Right ventricle myocardium inferior (tissue), 1 donor: ENCODE measurements at places on chromosomes 5 and 9. TPM values are rescaled to one million over a fixed set of nuclear protein-coding genes. Genes with fewer than 3 reads are reported as not detected.

DNA sequence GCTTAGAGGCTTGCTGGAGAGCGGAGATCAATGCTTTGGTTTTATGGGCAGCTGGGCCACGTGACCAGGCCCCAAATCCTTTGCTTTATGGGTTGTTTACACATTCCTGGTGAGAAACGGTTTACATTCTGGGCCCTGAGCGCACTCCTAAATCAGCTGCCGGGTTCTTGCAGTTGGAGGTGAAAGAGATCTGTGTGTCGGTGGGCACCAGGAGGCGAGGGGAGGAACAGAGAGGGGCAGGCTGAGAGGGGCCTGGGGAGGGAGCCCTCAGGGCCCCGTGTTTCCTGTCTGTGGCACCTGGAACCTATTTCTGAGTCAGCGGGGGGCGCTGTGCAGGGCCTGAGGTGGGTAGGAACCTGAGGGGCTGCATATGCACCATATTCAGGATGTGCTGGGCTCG is 63.5 kb upstream of the HAND1 start:
- DNase-seq: no peak

DNA sequence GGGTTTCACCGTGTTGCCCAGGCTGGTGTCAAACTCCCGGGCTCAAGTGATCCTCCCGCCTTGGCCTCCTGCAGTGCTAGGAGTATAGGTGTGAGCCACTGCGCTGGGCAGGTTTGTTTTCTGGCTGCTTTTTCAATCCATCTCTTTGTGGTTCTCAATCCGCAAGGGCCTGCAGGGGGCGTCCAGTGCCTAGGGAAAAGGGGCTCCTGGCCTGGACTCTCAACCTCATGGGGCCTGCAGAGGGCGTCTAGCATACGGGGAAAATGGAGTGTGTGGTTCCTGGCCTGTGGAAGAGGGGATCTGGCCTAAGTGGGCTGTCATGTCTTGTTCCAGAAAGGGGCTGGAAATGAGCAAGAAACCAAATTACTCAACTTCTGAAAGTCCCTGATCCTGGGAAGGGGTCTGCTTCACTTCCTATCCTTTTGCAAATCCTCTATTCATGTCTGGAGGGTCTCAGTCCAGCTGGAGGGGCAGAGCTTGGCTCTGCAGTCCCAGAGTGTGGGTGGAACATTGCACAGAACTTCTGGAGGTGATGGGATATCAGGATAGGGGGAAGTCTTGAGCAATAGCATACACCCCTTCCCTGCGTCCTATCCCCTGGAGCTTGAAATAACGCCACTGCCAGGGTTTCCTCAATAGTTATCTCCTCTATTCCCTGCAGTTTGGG is 12.7 kb upstream of the CCL27 start:
- DNase-seq: peak; percentile 79

DNA sequence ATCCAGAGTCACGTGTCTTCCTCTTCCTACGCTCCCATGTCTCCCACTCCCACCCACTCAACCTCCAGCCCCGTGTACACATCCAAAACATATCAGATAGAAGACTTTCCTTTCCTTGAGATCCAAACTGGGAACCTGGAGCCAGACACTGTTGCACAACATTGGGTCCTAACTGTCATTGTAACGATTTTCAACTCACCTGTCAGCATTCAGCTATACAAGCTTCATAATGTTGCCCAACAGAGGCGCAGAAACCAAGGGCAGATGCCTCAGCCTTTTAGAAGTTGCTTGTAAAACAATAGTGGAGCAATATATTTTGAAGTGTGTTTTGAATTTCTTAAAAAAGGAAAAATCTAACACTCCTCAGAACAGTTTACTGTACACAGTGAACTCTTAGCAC is 84.9 kb upstream of the GLIS3 start:
- no peak for DNase-seq

DNA sequence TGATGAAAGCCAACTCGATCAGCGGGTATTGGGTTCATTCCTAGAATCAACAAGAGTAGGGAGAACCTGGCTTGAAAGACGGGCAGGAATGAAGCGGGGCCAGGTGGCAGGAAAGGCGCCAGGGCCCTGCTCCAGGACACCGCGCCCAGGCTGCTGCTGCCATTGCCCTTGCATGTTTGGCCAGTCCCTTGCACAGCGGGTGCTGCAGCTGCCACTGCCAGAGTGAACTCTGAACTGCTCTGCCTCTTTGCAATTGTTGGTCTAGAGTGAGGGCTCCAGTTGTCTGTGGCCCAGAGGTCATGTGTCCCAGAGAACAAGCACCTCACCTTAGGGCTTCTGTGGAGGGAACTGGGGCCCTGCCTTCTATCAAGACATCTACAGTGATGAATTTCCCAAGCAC is 24.0 kb upstream of the CARTPT start:
- DNase-seq: no peak

DNA sequence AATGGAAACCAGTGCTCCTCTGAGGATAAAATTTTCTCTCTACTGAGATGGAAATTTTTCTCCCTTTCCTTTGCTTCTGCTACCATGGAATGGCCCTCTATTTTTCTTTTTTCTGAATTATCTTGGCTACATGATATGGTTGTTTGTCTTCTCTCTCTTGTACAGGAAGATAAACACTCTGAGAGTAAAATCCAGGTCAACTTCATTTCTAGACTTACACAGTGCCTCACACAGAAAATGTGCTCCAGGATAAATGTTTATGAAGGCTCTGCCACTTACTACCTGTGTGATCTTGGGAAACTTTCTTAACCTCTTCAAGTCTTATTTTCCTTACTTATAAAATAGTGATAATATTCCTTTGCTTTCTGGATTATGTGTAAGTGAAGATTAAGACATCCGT is 153.9 kb downstream of the PRELID2 start:
- DNase-seq: no peak

The GPR21 gene
- 0.49 TPM for total RNA-seq

DNA sequence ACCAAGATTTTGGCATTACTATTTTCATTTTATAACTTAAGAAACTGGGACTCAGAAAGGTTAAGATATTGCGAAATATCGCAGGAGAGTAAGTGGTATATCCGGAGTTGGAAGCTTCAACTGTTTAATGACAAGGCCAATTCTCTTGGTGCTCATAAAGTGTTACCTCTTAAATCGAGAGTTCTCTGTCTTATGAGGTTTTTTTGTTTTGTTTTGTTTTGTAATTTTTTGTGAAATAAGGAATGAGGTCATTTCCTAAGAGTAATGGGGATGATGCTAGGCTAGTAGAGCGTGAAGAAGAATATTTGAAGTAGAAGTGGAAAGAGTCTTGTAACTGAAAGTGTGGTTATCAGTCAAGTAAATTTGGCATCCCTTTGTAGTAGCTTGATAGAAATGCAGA is 183.2 kb upstream of the DAB2 start:
- no peak for DNase-seq

DNA sequence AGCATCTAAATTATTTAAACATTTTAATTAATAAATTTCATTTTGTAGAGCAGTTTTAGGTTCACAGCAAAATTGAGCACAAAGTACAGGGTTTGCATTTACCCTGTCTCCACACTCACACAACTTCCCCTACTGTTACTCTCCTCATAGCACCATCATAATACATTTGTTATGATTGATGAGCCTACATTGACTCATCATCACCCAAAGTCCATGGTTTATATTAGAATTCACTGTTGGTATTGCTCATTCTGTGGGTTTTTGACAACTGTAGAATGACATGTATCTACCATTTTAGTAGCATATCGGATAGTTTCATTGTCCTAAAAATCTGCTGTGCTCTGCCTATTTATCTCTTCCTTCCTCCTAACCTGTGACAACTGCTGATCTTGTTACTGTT is 411.1 kb upstream of the MPDZ start:
- no peak for DNase-seq

GRCh38 chr5:126503602-126504104 is 80.4 kb downstream of the GRAMD2B start:
- no peak for DNase-seq

The LTC4S gene
- total RNA-seq: 10.3 TPM

The GLRA1 gene
- total RNA-seq: not detected

DNA sequence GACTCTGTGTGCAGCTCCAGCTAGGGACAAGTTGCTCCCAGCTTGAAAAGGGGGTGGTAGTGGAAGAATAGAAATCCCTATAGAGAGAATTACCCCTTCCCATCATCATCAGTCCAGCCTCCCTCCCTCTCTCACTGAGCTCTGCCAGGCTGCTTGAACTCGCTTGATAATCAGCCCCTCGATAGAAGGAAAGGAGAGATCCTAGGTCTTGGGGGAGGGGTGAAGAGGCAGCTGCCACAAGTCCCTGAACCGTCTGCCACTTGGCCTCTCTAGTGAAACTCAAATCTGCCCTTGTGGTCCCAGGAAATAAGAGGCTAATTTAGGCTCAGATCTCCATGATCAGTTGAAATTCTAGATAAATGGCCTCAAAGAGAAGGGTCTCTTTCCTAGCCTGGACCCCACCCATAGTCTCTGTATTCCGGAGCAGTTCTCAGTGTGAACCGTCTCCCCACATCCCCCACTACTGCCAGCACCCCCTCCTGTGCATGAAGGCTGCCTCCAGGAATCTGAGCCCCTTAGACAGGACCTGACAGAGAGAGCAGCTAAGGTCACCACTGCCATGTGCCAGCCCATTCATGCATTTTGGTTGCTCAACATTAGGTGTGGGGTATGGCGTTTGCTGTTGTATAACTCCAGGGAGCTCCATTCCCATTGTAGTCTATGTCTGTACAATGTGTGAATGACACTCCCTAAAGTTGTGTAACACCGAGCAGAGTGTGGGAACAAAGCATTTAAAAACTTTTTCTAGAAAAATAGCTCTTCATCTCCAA is 5.5 kb downstream of the DNAJB5 start:
- no peak for DNase-seq

DNA sequence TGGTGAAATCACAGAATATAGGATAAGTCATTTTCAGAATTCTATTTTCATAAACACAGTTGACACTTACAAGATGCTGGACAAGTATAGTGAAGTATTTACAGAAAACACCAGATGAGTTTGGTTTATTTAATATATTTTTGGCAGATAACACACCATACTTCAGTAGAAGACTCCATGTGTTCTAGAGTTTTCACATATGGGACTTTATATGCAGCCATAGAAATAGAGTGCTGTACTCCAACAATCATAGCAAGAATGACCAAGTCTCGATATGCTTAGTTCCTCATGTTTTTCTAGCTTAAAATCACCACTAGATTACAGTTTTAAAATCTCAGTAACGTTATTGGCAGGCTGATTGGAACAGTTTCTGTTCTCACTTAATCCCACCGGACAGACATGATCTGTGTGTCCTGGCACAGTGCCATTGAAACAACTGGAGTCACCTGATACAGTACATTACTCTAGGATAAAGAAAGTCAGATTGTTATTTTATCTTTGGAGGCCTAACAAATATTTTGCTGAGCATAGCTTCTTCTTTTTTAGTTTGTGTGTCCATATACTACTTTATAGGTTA is 45.8 kb upstream of the ERBIN start:
- no peak for DNase-seq

- DNase-seq: no peak
Measured at GRCh38 chr5:116303340-116303739, 218.5 kb downstream of the COMMD10 start.

The PCDHGA4 gene
- 7.8 TPM for total RNA-seq

The PCDHGA7 gene
- total RNA-seq: 7.2 TPM

DNA sequence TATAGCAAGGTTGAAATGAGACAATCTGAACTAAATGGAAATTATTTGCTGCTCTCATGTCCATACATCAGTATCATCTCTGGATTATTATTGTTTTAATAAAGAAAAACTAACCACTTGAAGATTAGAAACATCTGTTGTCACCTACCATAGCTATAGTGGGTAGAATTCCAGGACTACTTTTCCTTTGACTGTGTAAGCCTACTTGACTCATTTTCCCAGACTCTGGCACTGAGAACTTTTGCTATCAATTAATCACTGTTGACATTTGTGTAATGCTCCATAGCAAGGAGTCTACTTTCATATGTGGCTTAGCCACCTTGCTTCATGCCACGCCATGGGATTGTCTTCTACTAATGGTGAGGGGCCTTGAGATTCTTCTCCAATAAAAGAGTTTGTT is 59.9 kb upstream of the ARRDC3 start:
- DNase-seq: no peak

DNA sequence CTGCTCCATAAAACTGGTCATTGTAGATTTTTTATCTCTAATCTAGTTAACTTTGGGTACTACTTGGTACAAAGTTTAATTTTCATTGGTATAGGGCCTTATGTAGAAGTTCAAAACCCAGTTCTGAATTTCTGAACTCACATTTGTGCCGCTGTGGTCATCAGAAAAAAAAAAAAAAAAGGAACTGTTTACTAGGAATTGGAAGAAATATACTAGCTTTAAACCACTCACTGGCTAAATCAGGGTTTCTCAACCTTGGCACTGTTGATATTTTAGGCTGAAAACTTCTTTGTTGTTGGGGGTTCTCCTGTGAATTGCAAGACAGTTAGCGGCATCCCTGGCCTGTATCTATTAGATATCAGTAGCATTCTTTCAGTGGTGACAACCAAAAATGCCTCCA is 4.1 kb upstream of the ZFYVE16 start:
- no peak for DNase-seq

GRCh38 chr5:61394793-61395192 is 62.7 kb downstream of the ZSWIM6 start:
- no peak for DNase-seq

GRCh38 chr9:115369322-115369957 is 251.5 kb upstream of the TNC start:
- peak; percentile 56 for DNase-seq

GRCh38 chr5:1182633-1183423 is 18.6 kb upstream of the SLC6A19 start:
- DNase-seq: peak; percentile 65

- peak; percentile 27 for DNase-seq
Measured at GRCh38 chr5:149441986-149442385, 62.9 kb upstream of the IL17B start.

- no peak for DNase-seq
Measured at GRCh38 chr5:57119031-57119430, 54.8 kb upstream of the GPBP1 start.

DNA sequence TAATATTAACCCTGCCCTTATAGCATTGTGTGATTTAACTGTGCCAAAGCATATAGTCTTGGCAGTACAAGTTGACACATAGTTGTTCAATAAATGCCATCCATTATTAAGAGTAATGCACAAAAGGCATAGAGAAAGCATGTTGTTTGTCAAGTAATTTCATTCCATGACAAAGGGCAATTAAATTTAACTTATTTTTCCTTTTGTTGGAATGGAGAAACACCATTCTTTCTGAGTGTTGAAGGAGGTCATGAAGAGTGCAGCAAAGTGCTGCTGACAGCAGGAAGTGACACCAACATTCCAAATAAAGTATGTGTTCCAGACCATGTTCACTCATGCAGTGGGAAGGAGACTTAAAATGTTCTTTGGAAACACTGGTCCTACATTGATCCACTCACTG is 29.1 kb downstream of the ANKDD1B start:
- no peak for DNase-seq
